ENCODE measurements at places on chromosomes 13 and 19.
A peak's percentile ranks its signal among the peaks of the same experiment; 100 is the strongest.

DNA sequence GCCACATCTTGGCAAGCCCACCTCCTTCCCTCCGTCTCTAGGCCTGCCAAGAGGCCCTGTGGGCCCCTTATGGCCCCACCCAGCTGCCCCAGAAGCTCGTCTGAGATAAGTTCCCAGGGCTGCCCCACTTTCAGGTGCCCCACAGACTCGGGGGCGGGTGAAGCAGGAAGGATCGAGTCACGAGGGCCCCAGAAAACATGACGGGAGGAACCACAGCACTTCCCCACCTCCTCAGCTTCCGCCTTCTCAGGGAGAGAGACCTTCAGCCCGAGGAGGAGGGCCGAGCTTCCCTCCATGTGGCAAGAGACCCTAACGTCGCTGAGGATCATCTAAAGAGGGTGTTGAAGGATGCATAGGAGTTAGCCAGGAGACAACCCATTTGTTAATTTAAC lies 4.5 kb upstream of the IL12RB1 start:
- DNase-seq, result peak; percentile 18

DNA sequence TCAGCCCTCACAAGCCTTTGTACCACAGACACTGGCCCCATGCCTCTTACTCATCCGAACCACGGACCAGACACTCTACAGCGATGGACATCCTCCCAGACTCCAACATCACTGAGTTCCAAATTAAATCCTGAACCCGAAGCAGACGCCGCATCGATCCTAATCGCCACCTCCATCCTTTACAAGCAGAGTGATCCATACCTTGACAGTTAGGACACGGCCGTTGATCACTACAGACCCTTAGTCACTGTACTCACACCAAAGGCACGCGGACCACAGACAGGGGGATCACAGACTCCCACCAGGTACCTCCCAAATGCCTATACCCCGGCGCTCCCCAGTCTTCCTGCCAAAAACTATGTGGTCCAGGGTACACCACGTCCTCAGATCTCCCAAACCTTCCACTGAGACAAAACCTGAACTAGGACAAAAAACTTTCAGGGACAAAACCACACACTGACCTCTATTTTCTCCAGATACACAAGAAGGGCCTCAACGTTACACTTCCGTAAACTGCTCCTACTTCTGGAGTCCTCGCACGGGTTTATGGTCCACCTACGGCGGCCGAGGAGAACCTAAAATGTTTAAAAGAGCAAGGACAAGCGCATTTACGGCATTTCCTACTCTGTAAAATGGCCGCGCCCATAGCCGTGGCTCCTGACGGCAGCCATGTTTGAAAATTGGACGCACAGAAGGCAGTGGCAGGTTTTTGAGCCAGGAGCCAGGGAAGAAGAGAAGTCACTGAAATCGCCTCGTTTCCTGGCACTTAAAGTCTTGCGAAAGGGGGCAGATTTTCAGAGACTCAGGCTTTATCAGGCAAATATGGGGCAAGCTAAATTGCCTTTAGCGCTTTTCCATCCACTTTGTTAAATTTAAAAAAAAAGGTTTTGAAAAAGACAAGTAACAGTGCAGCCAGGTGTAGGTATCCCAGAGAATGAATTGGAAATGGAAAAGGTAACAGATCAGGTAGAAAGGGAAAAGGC lies at the start of gene ZNF350:
ZNF350 (minus strand) TSS at position 532 of the 983 bp plus-strand sequence. CDS start 12,480 bp downstream, outside the sequence.
- peak; percentile 86 for DNase-seq

GRCh38 chr19:9793071-9793591 lies 24.6 kb upstream of the ZNF846 start:
- peak; percentile 37 for DNase-seq

- DNase-seq, result no peak
Measured at GRCh38 chr19:33841685-33842084, 45.0 kb downstream of the KCTD15 start.

DNA sequence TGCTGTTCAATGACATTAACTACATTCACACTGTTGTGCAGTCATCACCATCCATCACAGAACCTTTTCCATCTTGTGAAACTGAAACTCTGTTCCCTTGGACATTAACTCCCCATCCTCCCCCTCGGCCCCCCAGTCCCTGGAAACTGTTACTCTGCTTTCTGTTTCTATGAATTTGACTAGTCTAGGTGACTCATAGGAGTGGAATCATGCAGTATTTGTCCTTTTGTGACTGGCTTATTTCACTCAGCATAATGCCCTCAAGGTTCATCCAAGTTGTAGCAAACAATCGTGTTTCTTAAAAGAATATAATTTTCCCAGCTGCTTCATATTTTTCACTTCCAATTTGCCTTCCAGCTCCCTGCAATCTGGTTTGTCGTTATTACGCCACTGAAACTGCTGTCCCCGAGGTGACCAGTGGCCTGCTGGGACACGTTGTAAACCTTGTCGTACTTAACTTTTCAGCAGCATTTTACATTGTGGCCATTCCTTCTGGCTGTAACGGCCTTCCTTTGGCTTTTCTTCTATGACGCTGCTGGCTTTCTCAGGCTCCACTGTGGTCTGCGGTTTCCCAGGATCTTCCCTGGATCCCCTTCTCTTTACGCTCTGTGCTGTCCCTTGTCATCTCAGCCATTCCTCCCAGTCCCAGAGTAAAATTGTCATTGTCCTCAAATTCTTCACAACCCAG lies 74.0 kb downstream of the DHRS12 start:
- DNase-seq, result no peak

Data from hypothalamus (tissue), 51 donors.